ENCODE measurements at places on chromosomes 12 and 14. TPM values are rescaled to one million over a fixed set of nuclear protein-coding genes. Genes with fewer than 3 reads are reported as not detected.

- DNase-seq, result no peak
These were observed 1039.3 kb upstream of the FOXG1 start for GRCh38 chr14:27727251-27727770.

Gene GALNT8
- 4.1 TPM for total RNA-seq

DNA sequence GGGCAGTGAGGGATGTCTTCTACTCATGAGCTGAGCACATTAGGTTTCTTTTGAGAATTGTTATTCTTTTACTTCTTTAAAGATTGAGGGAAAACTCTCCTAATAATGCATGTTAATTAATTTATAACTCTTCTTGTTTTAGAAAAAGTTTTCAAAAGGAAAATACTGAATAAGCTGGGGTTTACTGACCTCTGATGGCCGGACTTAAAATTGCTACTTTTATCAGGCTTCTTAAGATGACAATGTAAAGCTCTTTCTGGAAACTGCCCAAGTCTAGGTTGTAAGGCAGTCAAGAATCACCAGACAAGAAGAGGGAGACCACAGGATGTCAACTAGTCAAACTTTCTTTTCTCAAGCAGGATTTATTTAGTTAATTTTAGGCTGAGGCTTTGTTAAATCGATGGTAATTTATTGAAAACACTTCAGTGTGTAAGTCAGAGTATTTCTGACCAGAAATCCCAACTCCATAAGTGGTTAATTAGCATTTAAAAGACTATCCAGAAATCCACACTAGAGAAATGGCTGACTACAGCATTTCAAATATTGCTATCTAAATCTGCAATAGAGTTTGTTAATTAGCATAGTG lies 82.1 kb downstream of the AVPR1A start:
- DNase-seq, result peak; percentile 9

Gene ORMDL2
- 10.6 TPM for total RNA-seq

DNA sequence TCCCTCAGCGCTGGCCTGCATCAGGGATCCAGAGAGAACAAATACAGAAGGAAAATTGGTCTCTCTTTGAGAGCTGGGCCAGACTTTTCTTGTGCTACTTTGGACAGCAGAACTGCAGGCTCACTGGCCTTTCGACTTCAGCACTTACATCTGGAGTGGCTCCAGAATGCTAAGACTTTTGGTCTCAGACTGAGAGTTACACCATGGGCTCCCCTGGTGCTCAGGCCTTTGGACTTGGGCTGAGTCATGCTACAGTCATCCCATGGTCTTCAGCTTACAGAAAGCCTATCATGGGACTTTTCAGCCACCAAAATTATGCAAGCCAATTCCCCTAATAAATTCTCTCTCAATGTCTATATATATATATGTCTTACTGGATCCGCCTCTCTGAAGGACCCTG lies 9.0 kb upstream of the CD163 start:
- no peak for DNase-seq

Gene KIF26A
- total RNA-seq, result 61.0 TPM

DNA sequence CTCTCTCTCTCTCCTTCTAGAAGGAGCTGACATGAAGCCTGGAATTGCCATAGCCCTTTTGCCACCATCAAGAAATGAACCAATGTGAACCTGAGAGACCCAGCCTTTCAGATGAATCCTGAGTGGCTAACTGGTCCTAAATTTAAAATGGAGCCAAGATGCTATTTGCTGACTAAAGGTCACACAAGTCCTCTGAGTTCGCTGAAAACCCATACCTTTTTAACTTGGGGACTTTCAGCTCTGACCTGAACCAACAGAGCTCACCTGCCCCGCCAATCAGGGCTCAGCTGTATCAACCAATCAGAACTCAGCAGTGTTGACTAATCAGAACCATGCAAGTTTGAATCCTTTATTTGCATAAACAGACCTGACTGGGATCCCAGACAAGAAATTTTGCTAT lies 70.3 kb upstream of the MDM1 start:
- no peak for DNase-seq

Gene ANKRD13A
- 25.9 TPM for total RNA-seq

Gene CYP27B1
- total RNA-seq, result 0.59 TPM

Gene OAS1
- 0.96 TPM for total RNA-seq

- DNase-seq, result peak; percentile 41
These were observed 703 bp downstream of the HIGD1C start for GRCh38 chr12:50953047-50953446.

Gene DYRK4
- 25.5 TPM for total RNA-seq

GRCh38 chr14:97771340-97772045 lies 974.3 kb downstream of the VRK1 start:
- no peak for DNase-seq

DNA sequence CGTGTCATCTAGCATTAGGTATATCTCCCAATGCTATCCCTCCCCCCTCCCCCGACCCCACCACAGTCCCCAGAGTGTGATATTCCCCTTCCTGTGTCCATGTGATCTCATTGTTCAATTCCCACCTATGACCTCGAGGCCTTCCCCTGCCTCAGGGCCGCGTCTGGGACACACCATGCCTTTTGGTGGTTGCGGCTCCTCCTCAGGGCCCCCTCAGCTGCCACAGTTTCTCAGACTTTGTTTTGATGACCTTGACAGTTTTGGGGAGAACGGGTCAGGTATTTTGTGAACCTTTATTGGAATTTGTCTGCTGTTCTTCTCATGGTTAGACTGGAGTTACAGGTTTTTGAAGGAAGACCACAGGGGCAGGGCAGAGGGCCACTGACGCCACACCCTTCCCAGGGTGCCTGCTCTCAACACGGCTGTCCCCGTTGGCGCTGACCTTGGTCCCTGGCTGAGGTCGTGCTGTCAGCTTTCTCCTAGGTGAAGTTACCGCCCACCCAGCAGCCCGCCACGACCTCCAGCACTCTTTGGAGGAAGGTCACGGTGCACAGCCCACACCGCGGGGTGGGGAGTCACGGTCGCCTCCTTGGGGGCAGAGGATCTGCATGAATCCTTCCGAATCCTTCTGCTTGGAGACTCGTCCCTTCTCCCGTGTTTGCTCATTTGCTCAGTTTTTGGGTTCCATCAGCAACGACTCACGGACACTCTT lies 130.5 kb downstream of the KIF26A start:
- peak; percentile 26 for DNase-seq

- DNase-seq, result no peak
These were observed 68.8 kb upstream of the AMN start for GRCh38 chr14:102853648-102854047.

Gene CIT
- 27.7 TPM for total RNA-seq

GRCh38 chr14:51333901-51334521 lies 94.0 kb downstream of the TMX1 start:
- no peak for DNase-seq

- DNase-seq, result no peak
These were observed 24.3 kb downstream of the SPRING1 start for GRCh38 chr12:116713527-116713926.

DNA sequence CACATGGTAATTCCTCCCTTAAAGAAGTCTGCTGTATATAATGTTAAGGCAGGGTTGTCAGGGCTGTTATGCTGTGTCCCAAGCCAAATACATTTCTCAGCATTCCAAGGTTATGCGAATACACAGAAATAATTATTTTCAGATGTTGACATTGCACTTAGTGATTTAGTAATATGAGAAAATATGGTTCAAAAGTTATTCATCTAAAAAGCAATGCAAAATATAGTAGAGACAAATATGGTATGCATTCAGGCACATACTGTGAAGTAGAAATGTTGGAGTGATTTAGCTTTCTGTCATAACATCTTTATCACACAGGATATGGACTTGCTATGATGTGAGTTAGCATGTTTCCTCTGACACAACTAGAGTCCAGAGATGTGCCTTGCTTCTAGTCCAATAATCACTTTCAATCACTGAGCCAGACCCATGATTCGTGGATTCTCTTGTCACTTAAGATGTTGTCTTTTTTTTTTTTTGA lies 70.0 kb downstream of the PDE3A start:
- DNase-seq, result no peak

DNA sequence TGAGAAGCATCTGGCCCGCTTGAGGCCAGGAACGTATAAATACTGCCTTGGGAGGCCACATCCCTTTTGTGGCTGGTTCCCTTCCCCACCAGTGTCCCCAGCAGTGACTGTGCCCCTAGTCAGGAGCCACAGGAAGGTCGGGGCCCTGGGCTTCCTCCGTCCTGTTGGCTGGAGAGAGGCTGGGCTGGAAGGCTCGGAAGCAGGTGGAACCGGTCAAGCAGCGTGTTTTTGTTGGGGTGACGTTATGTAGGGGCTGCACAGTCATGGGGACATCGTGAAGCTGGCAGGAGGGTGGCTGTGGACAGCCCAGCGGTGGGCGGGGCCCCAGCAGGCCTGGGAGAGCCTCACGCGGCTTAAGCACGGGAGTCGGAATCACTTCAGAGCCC lies 10.1 kb downstream of the XRCC3 start:
- no peak for DNase-seq

GRCh38 chr14:95316821-95317220 lies 2.9 kb downstream of the CLMN start:
- no peak for DNase-seq

- DNase-seq, result no peak
These were observed 8.8 kb downstream of the STK38L start for GRCh38 chr12:27252934-27253333.

DNA sequence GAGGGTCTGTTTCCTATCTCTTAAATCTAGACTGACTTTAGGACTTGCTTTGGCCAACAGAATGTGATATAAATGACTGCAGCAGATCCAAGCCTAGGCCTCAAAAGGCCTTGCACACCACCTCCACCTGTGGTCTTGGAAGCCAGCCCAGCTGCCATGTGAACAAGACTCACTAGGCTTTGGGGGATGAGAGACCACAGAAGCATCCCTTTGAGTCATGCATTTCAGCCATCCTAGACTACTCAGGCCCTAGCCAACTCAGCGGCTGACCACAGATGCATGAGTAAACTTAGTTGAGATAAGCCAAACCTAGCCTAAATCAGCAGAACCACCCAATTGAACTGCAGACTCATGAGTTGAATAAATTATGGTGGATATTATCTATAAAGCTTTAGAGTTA lies 87.7 kb downstream of the KCNH5 start:
- DNase-seq, result no peak

Gene PPTC7
- 7.4 TPM for total RNA-seq

GRCh38 chr12:23949348-23950209 lies at the start of gene SOX5:
TSS of gene SOX5 (minus strand) at chr12:23949670. CDS start at chr12:23949601, 69 bp downstream.
- peak; percentile 20 for DNase-seq

GRCh38 chr12:113040722-113041171 lies 15.8 kb upstream of the DTX1 start:
- no peak for DNase-seq

GRCh38 chr12:43348221-43348620 lies 203.8 kb downstream of the ADAMTS20 start:
- no peak for DNase-seq

Data from H7 (cell line).